Left ventricle myocardium superior (tissue), 1 donor: ENCODE measurements at places on chromosomes 7 and 10.
A peak's percentile ranks its signal among the peaks of the same experiment; 100 is the strongest.

- no peak for DNase-seq
These were observed 277.1 kb downstream of the SNX13 start for GRCh38 chr7:17663061-17663675.

- DNase-seq = no peak
These were observed 343.9 kb upstream of the LRGUK start for GRCh38 chr7:133783276-133783675.

DNA sequence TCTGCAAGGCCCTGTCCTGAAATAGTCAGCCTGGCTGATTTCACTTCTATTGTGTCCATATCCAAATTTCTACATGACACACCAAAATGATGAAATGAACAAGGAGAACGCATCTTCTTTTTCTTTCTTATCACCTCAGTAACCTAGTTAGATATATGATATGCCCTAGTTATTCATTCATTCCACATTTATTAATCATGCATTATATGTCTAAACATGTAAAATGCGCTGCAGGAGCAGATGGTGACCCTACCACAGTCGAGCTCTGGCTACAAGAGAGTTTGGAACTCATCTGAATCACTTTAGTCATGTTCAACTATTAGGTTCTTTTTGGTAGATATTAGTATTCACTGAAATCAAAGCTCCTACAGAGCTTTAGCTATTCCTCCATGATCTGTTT, 31.8 kb upstream of the VPS41 start:
- DNase-seq = no peak

DNA sequence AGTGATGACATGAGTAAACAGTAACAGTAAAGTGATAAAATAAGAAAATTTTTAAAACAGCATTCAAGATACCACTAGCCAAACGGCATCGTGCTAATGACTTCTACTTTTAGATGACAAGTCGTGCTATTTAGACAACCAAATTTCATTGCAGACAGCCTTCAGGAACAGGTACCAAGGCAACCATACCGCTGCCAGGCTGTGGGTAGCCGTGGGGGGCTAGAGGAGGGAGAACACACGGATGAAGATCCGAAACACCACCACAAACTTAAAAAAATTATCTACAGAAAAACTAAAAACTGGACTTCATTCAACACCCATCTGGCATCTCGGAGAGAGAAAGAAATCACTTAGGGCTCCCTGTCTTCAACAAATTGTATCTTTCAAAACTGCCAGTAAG, 89.6 kb downstream of the RSU1 start:
- DNase-seq = no peak

- DNase-seq = no peak
These were observed 28.1 kb downstream of the BRI3 start for GRCh38 chr7:98309566-98309965.

GRCh38 chr7:72080341-72080766, 331.8 kb downstream of the CALN1 start:
- no peak for DNase-seq

DNA sequence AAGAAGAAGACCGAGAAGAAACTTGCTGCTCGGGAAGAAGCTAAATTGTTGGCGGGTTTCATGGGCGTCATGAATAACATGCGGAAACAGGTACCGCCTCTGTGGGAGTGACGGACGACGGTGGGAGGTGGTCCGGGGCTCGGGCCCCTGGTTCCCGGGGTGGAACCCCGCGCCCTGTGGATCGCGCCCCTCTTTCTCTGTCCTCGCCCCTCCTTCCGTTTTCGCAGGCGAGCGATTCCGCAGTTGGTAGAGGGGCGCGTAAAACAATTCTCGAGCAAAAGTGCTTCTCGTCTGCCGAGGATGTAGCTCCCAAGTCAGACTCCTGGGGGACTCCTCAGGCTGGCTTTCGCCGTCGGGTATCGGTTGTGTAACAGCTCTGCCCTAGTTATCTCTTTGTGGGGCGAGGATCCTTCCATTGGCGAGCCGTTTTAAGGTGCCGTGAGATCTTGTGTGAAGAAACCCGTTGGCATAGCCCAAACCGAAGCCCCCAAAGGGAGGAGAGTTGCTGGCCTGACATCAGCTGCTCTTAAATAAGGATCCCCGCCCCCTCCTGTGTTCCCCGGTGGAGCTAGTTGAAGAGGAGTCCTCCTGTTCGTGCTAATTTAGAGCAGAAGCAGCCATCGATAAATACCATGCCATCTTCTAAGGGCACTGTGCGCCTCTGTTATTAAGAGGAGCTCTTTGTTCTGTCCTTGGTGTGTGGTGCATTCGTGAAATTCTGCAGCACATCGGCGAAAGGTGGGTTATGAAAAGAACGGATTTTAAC, 655 bp downstream of the KLHL7 start:
- DNase-seq = peak; percentile 52

DNA sequence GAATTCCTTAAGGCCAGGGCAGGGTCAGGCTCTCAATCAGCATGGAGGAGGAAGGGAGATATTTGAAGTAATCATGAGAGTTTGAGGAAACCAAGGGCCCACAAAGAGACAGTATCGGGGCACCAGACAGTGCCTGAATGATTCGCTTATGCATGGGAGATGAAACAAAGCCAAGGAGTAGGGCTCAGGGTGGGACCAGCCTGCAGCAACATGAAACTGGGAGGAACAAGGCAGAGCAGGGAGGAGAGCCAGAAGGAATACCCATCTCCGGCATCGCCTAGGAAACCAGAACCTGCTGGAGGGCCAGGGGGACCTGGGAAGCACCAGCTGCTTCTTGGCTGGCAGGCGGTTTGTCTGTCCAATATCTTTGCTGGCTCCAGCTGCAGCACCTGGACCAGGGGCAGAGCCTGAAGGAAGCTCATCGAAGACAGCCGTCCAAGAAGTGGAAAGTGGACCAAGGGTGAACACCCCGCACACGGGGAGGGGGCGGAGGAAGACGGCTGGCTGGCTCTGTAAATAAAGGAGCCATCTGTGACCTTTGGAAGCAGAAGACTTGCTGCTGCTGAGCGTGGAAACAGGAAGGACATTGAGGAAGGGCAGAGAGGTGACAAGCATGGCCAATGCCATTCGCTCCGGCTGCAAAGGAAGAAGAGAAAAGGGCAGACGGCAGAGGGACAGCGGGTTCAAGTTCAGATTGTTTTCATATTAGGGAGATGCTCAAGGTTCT, 34.4 kb upstream of the ECHDC3 start:
- no peak for DNase-seq

GRCh38 chr7:102303669-102304422, 17.2 kb downstream of the SH2B2 start:
- DNase-seq = no peak

DNA sequence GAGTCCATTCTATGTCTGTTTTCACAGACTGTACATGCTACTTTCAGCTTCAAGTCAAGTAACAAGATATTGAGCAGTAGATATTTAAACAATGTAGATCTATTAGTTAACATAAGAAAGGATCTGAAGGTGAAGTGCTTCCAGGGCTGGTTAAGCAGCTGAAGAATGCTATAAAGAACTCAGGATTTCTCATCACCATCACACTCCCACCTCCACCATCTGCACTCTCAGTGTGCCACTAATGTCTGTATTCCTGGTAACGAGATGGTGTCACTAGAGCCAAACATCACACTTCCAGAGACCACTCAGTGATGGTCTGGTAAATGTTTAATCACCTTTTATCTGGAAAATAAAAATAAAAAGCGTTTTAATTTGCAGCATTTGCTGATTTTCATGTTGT, 224.0 kb upstream of the FERD3L start:
- DNase-seq = no peak

- no peak for DNase-seq
These were observed 148.8 kb downstream of the MBL2 start for GRCh38 chr10:52623761-52624160.

GRCh38 chr7:150399421-150400007, 20.4 kb downstream of the ZNF775 start:
- no peak for DNase-seq

DNA sequence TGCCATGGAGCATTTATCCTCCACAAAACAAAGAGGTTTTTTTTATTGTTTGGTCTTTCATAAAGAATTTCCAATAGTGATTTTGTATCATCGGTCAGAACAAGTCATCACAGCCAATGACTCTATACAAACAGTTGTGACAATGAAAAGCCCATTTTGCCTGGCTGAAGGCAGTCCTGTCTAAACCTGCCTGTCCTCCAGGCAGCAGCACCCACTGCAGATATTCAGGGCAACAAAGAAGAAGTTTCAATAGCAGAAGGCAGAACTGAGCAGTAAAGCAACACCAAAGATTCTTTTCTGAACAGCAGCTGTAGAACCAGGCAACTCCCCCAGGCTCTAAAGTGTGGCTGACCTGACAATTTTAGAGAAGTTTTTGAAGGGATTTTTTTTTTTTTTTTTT, 169.4 kb downstream of the FGFR2 start:
- DNase-seq = no peak

DNA sequence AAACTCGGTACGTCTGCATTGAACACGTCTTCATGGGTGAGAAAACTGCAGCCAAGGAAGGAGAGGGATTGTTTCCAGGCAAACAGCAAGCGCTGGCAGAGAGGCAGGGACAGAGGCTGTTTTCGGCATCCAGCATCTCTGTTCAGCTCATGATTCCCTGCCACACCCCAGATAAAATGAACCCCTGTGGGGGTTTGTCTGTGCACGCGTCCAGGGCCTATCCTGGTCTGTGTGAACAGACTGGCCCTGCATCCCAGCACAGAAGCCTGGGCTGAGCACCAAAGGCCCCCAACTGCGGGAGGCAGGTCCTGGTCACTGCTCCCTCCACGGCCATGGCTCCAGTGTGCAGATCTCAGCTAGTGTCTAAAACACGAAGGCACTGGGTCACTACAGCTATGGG, 83.3 kb upstream of the FAM20C start:
- peak; percentile 65 for DNase-seq

GRCh38 chr10:44765299-44765698, 145.8 kb upstream of the TMEM72 start:
- DNase-seq = no peak

DNA sequence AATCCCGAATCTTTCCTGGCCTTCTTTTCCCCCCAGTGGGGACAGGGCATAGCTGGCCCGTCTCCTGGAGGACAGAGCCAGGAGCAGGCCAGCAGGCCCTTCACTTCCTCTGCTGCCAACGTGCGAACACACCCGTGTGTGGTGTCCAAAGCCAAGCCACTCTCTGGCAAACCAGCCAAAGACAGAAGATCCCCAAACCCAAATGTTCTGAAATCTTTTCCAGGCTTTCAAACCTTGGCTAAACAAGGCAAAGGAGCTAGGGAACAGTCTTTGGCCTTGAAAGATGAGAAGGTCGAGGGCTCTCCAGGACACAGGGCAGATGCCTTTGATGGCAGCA, 63.0 kb downstream of the PROSER2 start:
- DNase-seq = no peak

DNA sequence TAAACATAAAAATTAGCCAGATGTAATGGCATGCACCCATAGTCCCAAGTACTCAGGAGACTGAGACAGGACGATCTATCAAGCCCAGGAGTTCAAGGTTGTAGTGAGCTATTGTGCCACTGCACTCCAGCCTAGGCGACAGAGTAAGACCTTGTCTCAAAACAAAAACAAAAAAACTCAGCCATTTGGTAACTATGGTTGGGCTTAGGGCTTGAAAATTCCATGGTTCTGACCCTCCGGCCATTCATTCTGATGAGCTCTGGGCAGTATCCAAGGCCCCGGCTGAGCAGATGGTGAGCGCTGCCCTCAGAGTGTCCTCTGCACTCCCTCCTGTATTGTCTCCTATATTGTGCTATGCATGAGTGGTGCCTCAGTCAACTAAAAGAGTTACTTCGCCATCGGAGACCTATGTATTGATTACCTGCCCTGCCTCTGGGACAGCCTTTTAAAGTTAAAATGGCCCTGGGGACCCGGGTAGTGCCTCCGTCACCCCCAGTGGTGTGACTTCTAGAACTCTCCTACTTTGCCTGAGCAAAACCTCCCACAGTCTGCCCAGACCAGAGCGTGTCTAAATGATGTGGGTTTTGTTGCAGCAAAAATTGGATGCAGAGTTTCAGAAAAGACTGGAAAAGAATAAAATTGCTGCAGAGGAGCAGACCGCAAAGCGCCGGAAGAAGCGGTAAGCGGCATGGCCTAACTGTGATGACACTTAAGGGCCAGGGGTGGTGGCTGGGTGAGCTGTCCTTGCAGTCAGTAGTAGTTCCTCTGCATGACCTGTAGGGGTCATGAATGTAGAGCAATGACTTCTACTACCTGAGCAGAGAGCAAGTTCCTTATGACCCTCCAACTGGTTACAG, 8.1 kb downstream of the PRKRIP1 start:
- no peak for DNase-seq

DNA sequence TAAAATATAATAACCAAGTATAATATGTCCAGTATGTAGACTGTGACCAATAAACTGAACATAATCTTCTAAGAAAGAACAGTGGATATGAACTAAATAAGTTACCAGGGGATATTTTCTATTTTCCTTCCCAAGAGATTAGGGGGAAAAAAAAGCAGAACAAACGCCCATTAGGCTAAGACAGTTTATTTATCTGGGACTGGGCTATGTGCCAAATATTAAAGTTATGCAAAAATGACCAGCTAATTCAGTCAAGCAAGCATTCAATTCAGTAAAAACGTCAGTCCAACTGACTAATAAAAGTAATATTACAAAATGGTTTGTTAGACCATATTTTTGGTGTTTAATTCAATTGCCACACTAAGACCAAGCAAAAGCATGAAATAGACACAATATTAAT, 122.2 kb downstream of the TSPAN12 start:
- no peak for DNase-seq

DNA sequence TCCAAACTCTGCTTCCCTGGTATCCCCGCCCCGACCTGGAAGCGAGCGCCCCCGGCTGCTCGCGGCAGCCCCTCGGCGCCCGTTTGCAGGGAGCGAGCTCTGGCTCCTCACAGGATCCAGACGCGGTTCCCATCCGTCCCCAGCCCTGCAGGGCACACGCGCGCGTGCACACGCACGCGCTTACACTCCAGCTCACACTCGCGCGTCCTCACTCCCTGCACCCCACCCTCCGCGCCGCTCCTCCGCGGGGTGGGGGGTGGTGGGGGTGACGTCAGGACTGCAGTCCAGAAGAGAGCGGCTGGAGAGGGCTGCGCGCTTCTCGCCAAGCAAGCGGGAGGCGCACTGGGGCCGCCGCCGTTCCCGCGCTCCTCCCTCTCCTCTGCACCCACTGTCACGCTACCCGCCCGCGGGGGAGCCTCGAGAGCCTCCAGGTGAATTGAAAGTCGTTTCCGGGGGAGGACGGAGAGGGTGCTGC, 255.6 kb downstream of the OTUD1 start:
- no peak for DNase-seq

DNA sequence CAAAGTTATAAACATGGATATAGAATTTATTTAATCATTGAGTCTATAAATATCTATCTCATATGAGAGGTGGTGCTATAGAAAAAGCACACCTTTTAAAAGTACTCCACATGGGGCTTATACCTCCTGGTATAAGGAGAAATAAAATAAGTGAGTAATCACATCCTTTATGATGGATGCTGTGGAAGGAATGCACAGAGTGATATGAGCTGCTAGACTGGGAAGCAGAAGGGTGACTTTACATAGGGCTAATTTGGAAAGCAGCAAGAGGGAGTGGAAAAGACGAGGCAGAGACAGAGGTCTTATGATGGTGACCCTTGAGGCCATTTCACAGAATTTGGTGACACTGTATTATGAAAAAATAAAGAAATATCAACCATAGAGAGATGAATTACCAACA, 59.4 kb upstream of the AHR start:
- no peak for DNase-seq
